Caudate nucleus (tissue), 63 donors: ENCODE measurements at places on chromosomes 1 and 21.

GRCh38 chr1:112399456-112399855 is 3.4 kb downstream of the CTTNBP2NL start:
- DNase-seq = no peak

DNA sequence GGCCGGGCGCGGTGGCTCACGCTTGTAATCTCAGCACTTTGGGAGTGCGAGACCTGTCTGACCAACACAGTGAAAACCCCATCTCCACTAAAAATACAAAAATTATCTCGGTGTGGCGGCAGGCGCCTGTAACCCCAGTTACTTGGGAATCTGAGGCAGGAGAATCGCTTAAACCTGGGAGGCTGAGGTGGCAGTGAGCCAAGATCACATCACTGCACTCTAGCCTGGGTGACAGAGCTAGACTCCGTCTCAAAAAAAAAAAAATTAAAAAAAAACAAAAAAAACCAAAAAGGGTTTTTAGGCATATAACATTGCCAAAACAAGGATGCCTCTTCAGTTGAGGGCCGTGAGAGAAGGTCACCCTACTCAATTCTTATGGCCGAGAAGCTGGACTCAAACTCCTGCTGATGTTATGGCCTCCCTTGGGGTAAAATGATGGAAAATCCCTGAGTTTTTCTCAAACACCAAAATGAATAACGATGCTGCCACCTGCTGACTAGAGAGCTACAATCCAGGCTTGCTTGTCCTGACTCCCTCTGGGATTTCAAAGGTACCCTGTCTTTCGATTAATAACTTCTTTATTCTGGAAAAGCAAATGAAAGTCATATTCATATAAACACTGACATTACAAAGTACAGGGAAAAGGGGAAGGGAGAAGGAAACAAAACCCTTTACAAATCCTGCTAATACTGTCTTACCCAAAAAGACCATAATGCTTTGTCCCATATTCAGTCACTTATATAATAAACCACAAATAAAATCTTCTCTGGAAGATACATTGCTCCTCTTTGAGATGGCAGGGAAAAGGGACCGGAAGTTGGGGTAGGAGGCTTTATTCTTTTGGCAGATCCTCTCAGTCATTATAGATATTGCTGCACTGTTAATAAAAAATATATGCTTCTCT is 10.7 kb downstream of the RAB42 start:
- DNase-seq = peak; percentile 10

- no peak for DNase-seq
These were observed 1.7 kb downstream of the C1QB start for GRCh38 chr1:22654692-22655091.

DNA sequence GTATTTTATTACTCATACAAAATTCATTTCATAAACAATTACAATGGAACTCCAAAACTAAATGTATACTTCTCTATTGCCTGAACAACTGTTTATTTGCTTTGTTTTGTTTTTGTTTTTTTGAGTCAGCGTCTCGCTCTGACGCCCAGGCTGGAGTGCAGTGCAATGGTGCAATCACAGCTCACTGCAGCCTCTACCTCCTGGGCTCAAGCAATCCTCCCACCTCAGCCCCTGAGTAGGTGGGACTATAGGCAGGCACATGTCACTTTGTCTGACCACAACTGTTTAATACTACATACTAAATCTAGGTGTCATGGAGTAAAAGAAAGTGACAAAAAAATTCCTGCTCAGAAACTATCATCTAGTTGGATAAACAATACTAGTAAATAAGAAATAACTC is 49.3 kb downstream of the RAB3GAP2 start:
- DNase-seq = no peak

DNA sequence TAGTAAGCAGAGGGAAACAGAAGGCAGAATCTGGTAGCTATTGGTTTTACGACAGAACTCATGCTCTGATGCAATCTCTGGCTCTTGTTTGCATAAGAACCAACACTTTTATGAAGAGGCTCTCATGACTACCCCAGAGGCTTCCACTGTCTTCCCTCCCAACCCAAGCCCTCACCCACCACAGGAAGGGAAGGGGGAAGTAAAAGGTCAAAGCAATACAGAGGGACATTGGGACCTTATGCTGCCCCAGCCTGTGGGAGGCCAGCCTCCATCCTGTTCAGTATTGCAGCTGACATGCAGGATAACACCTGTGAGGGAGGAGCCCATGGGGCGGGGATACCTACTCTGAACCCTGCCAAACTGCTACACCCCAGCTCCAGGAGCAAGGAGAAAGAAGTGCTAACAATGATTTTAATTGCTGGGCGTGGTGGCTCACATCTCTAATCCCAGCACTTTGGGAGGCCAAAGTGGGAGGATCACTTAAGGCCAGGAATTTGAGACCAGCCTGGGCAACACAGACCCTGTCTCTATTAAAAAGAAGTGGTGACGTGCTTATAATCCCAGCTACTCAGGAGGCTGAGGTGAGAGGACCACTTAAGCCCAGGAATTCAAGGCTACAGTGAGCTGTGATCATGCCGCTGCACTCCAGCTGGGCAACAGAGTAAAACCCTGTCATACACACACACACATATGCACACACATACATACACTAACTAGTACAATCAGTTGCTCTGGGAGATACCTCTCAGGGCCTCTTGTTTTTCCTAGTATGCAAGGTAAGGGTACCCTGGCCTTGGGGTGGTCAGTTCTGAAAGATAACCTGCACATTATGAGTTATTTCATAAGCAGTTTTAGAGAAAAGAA is 9.5 kb downstream of the MR1 start:
- DNase-seq = no peak

GRCh38 chr1:162421258-162422164 is 9.6 kb upstream of the SH2D1B start:
- DNase-seq = no peak

- no peak for DNase-seq
These were observed 58.2 kb downstream of the DNTTIP2 start for GRCh38 chr1:93820554-93821422.

DNA sequence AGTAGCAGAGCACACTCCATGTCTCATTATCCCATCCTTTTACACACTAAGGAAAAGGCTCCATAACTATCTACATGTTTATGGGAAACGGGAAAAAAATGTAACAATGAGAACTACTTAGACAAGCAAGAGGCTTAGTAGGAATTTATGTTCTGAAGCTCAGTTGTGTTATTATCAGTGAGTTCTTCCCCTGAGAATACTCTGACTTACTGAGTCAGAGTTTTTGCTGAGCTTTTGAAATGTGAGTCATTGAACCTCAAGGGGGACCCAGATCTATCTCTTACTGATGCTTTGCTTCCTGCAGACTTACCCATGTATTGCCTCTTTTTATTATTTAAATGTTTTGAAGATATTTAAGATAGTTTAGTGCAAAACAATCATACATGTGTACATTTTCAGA is 20.1 kb downstream of the CFHR5 start:
- DNase-seq = no peak

- peak; percentile 71 for DNase-seq
These were observed 12.1 kb upstream of the GJB5 start for GRCh38 chr1:34742667-34743270.

DNA sequence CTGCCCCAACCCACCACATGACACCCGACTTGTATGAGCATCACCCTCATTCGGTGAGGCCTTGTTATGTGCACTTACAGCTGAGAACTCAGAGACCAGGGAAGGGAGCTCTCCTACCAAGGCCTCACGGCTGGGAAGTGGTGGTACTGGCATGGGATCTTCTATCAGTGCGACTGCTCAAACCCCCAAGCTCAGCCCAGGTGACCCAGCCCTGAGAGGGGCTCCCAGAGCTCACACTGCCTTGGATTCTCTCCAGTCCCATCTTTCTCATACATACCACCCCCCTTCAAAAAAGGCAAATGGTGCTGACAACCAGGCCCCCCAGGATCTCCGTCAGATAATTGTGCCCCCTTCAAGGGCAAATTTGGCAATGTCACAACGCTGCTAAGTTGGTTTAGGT is 777 bp upstream of the PLA2G2F start:
- no peak for DNase-seq

- DNase-seq = no peak
These were observed 25.4 kb upstream of the RGS16 start for GRCh38 chr1:182629499-182630096.

DNA sequence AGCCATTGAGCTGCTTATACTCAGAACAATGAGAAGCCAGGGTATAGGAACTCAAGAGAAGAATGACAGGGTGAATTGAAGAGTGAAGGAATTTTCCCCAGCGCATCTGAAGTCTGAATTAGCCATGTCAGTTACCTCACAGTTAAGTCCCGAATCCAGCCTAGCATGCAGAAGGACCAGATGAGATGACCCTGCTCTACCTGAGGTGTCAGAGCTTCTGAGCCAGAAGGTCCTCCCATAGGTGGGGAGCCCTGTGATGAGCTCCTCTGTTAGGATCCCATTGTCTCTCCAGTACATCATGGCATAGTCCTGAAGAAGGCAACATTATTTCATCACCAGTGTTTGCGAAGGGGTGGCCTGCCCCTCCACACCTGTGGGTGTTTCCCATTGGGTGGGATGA is 68.2 kb downstream of the OVGP1 start:
- DNase-seq = no peak

DNA sequence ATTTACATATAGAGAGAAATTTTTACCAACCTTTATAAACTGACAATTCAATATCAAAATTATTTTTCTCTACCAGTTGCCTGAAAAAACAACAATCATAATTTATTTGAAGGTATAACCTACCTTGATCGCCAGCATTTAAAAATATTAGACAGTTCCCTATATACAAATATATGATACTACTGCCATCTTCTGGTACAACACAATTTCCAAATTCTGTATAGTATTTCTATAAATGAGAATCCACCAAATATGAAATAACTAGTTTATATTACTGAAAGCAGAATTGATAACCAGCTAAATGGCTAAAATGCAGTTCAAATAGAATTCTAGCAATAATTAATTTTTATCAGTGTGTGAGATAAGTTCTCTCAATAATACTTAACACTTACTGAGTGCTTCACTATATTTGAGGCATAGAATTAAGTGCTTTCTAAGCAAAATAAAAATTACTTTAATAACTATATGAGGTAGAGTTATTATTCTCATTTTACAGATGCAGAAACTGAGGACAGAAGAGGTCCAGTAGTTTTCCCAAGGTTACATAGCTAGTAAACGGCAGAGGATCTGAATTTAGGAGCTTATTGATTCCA is 75.6 kb downstream of the PIGK start:
- DNase-seq = no peak

- no peak for DNase-seq
These were observed 987 bp downstream of the GPR137B start for GRCh38 chr1:236143104-236143948.

GRCh38 chr1:171983584-171983983 is 142.3 kb downstream of the DNM3 start:
- no peak for DNase-seq

GRCh38 chr21:43207868-43208267 is 39.1 kb downstream of the CRYAA start:
- no peak for DNase-seq

DNA sequence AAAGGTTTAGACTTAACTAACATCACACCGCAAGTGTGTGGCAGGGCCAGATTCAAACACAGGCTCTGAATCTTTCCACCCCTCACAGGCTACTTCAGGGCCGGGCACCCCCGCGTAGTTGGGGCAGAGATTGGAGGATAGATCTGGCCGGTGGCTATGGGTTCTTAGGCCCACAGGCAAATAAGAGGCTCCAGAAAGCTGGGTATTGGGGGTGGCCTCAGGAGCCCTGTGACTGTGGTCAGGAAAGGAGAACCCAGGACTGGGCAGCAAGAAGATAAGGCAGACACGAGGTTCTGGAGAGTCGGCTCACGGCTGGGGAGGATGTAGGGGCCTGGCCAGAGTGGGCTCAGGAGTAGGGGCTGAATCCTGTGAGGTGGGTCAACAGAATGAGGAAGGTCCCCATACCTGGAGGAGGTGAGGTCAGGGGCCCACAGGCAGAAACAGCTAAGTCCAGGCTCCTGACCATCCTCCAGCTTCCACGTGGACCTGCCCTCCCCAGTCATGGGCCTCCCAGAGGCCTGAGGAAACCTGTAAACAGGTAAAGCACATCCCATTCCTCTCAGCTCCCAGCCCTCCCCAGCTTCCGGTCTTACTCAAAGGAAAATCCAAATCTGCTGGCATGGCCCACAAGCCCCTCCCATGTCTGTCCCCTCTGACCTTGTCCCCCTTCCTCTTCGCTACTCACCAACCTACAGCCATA is 306.2 kb downstream of the MATN1 start:
- DNase-seq = no peak

DNA sequence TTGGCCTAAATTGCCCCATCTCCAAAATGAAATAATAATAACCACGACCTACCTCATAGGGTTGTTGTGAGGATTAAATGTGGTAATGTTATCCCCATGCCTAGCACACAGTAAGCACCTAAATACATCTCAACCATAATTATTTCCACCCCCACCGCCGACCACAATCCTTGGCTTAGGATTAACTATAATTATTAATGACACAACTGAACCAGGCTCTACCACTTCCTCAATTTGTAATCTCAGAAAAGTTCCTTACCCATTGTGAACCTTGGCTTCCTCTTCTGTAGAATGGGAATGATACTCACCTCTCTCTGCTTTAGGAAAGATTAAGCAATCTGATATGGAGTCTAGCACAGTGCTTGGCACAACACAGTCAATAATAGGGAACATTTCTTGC is 44.3 kb upstream of the TACSTD2 start:
- no peak for DNase-seq
